Suppressor macrophage (primary cell): ENCODE measurements at places on chromosomes 4 and X.

DNA sequence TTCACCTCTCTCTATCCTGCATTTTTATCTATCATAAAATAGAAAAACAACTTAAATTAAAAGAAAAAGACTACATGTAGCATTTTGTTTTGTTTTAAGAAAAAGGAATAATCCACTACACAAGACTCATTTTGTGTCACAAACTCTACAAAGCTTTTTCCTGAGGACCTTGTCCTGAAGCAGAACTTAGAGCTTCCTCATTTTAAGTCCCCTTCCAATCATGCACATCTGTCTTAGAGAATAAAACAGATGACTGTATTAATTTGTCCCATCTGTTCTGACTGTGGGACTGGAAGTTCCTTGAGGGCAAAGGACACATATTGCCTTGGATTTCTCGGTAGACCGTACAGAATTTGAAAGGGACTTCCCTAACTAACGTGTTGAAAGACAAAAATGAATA lies 218.5 kb downstream of the COL25A1 start:
- DNase-seq: peak; percentile 44

DNA sequence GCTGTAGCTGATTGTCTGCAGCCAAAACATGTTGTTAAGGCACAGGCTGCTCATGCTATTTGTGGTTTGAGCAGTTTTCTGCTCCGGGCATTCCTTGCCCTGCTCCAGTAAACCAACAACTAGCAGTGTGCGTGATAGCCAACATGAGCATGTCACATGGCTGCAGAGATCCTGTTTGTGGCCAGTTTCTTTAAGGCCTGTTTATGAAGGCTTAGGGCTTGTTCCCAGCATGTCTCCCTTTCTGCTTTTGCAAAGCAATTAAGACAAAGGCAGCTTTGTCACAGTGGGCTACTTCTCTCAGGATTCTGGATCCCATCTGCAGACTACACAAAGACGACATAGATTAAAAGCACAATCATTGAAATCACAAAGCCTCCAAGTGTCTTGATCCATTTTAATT lies 160.5 kb downstream of the ZNF518B start:
- no peak for DNase-seq

- DNase-seq: peak; percentile 8
Measured at GRCh38 chr4:138298431-138298830, 56.3 kb upstream of the SLC7A11 start.

- peak; percentile 30 for DNase-seq
Measured at GRCh38 chrX:75746891-75747639, 38.0 kb downstream of the MAGEE2 start.

GRCh38 chr4:147381749-147382148 lies 99.1 kb upstream of the EDNRA start:
- no peak for DNase-seq

DNA sequence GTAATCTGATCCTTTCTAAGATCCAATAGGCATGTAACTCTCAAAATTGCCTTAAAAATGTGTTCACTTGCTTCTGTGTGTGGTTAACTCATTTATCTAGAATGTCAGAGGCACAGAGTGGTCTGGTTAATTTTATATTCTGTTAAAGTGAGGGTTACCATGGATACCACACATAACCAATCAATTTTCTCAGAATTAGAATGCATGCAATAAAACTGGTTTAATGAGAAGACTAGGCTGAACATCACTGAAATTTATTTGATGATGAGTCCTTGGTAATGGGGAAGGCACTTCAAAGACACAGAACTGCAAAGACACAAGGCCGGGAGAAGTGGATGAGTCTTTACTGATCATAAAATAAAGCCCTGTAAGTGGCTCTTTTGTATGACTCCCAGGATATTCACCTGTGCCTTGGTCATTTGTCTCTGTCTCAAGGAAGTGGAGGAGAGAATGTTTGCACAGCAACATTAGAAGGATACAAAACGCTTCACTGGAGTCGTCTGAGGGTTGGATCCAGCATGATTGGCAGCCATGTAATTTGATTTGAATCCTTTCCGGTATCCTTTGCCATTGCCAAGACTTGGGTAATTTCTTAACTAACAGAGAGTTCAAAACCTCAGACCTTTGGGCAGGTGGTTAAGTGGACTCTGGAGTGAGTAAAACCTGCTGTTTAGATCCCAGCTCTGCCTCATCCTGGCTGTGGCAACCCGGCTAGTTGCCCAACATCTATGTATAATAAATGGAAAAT lies 94.0 kb upstream of the RBPJ start:
- no peak for DNase-seq

DNA sequence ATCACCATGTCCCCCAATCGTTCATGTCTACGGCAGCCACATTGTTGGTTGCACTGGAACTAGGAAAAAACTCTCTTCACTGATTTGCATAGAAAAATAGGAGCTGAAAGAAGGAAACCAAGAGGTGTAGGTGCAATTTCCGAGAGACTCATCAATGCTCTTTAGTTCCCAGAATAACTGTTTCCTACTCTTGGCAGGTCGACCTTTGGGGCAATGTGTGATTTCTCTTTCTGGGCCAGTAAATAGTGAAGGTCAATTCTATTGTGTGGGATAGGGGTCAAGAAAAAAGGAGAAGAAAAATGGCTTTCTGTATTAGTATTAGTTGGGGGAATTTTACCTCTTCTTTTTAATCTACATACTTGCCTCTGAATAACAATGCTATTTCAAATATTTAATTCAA lies 55.9 kb upstream of the PDE5A start:
- no peak for DNase-seq
